ENCODE measurements at places on chromosomes 12 and 14. TPM values are rescaled to one million over a fixed set of nuclear protein-coding genes. Genes with fewer than 3 reads are reported as not detected.

GRCh38 chr14:103719751-103720150 lies 4.1 kb downstream of the ZFYVE21 start:
- peaks cover 3% of the 10 kb centered on the region for H3K36me3 ChIP-seq
- H3K4me3 ChIP-seq: no peak overlapping the region
- peaks cover 2% of the 10 kb centered on the region for H3K27me3 ChIP-seq
- DNase-seq: no peak

GRCh38 chr14:100830681-100831080 lies 4.8 kb downstream of the MEG3 start:
- H3K27ac ChIP-seq: no peak overlapping the region
- no peak overlapping the region for H3K4me3 ChIP-seq
- peaks cover 33% of the 10 kb centered on the region for H3K27me3 ChIP-seq

The SERPINA10 gene
- not detected for total RNA-seq

The KRT2 gene
- total RNA-seq: not detected

All from activated CD4-positive, alpha-beta memory T cell treated with anti-CD3 and anti-CD28 coated beads for 36 hours (primary cell).